ENCODE measurements at places on chromosomes 1 and 21.

DNA sequence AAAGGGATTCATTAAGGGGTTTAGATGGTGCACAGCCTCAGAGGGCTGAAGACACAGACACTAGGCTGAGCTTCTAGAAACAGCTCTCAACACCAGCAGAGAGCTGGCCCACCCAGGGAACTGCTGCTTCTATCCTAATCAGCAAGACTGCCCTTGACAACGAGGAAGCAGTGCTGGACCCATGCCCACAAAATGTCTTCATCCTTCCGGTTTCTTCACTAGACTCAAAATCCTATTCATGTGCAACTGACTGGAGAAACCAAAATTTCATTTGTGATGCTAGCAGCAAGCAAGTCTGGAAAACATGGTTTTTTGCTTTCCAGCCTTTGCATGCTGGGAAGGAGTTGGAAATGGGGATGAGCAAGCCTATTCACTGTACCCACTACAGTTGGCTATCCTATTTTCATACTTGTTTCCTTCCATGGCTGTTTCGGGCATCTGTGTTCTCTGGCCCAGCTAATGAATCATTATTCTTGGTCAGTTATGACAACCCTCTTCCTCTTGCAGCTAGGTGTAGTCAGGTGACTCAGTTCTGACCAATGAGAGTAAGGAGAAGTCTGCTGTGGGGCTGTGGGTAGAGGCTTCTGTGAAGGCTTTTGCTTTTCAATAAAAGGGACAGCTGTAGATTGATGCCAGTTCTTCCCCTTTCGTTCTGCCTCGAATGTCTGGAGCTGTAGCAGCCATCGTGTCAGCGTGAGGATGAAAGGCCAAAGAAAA is 14.6 kb upstream of the TMEM61 start:
- no peak for DNase-seq

- DNase-seq: no peak
Observed at GRCh38 chr1:100523038-100523652, 14.8 kb upstream of the GPR88 start.

GRCh38 chr1:244952940-244953339 is 88.6 kb upstream of the HNRNPU start:
- no peak for DNase-seq

- DNase-seq: no peak
Observed at GRCh38 chr1:70745199-70745598, 302.4 kb downstream of the PTGER3 start.

- no peak for DNase-seq
Observed at GRCh38 chr1:11837767-11838348, 9.7 kb downstream of the NPPA start.

GRCh38 chr1:188006354-188006753 is 1177.6 kb downstream of the PLA2G4A start:
- DNase-seq: no peak

DNA sequence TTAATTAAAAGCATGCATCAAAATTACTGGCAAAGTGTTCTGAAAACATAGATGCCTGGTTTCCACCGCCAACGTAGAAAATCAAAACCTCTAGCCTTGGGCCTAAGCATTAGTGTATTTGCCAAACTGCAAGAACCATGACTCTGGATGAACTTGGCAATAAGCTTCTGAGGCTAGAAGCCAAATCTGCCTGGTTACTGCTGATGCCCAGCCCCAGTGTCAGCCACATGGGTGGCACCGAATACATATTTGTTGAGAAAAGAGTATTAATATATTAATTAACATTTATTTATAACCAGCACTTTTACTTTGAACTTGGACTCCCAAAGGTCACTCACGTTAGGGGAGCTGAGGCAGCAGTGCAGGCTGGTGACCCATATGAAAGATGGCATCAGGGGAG is 140.6 kb upstream of the HMGB4 start:
- DNase-seq: no peak
